ENCODE measurements at places on chromosomes 4 and X. TPM values are rescaled to one million over a fixed set of nuclear protein-coding genes. Genes with fewer than 3 reads are reported as not detected.

DNA sequence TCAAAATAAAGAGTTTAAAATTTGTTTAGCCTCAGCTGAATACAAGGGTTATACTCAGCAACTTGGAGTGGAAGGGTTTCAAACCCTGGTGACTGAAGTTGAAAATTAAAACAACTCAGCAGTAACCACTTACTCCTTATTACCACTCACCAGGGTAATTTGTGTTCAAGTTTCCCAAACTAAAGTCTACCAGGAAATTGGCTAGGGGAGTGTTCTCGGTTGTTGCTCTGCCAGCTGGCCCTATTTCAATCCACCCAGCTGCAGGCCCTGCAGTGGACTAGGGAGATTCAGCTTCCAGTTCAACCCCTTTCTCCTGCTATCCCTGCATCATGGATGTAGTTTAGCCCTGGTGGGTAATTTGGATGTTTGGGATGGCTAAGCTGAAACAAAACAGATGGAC is 37.8 kb upstream of the EXOC1L start:
- no peak overlapping the region for H3K27ac ChIP-seq
- H3K4me3 ChIP-seq, result no peak overlapping the region
- no peaks in the 10 kb centered on the region for H3K27me3 ChIP-seq
- no peaks in the 10 kb centered on the region for H3K36me3 ChIP-seq
- no peaks in the 10 kb centered on the region for H3K4me1 ChIP-seq

Gene SULT1B1
- 0.20 TPM for total RNA-seq

Gene ELOVL6
- 4.3 TPM for total RNA-seq

Gene LGI2
- total RNA-seq, result not detected

DNA sequence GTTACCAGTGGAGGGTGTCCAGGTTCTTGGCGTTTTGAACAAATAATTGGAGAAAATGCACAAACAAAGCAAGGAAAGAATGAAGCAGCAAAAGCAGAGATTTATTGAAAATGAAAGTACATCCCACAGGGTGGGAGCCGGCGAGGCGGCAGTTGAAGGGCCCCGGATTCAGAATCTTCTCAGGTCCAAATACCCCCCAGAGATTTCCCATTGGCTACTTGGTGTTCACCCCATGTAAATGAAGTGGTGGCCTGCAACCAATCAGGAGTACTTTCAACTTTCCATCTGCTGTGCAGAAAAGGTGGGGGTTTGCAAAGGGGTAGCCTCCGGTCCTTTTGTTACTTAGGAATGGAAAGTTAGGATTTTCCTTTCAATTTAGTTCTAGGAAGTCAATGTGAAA is 1447.0 kb downstream of the C4orf33 start:
- H3K27me3 ChIP-seq, result no peaks in the 10 kb centered on the region
- no peaks in the 10 kb centered on the region for H3K36me3 ChIP-seq
- H3K27ac ChIP-seq, result no peak overlapping the region
- H3K4me3 ChIP-seq, result no peak overlapping the region
- no peak for DNase-seq

DNA sequence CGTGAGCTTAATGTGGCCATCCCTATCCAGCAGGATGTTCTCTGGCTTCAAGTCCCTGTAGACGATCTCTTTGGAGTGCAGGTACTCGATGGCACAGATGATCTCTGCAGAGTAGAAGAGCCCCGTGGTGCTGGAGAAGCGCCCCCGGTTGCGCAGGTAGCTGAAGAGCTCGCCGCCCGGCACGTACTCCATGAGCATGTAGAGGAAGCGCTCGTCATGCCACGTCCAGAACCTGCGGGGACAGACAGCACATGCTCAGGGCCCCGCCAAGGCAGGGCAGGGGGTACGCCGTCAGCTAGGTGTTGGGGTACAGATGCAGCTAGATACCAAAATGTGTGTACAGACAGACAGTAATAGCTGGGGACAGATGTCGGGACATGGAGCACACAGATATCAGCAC is 58.3 kb downstream of the PRKX start:
- no peak for DNase-seq
- H3K36me3 ChIP-seq, result no peaks in the 10 kb centered on the region
- no peak overlapping the region for H3K4me3 ChIP-seq
- no peak overlapping the region for H3K27ac ChIP-seq
- no peaks in the 10 kb centered on the region for H3K4me1 ChIP-seq

DNA sequence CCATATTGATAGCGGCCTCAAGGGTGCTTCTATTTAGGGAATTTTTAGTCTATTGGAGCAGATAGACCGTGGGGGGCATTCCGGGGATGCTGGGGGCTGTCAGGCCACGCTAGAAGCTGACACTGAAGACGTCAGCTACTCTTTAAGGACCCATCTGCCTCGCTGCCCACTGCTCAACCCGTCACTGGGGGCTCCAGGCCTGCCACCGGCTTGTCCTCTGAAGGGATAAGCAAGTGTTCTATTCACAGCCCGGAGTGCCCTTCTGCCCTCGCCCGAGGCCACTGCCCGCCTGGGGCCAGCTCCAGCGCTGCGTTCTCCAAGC is 679 bp upstream of the MSL3 start:
- H3K27me3 ChIP-seq, result no peaks in the 10 kb centered on the region
- peak; percentile 8 for DNase-seq

DNA sequence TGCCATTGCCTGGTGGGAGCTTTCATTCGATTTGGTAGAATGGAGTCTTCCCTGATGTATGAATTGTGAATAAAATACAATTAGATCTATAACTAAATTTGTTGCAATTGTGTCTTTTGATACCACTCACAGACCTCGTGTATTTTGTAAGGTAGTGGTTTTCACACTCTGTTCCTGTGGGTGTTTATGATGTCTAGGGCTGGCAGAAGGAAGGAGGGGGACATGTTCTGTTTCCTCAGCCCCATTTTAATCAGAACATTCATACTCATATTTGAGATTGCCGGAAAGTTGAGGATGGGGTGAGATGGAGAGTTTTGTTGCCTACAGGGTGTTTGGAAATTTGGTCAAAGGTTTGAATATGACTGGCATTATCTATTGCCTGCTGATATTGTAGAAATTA is 42.9 kb downstream of the PTTG2 start:
- no peak for DNase-seq
- no peak overlapping the region for H3K4me3 ChIP-seq
- no peaks in the 10 kb centered on the region for H3K27me3 ChIP-seq
- H3K4me1 ChIP-seq, result peaks cover 11% of the 10 kb centered on the region
- H3K27ac ChIP-seq, result no peak overlapping the region

GRCh38 chr4:149322203-149322602 is 493.4 kb downstream of the IQCM start:
- H3K4me1 ChIP-seq, result no peaks in the 10 kb centered on the region
- no peaks in the 10 kb centered on the region for H3K27me3 ChIP-seq
- H3K4me3 ChIP-seq, result no peak overlapping the region
- no peak overlapping the region for H3K27ac ChIP-seq

Gene EVC2
- total RNA-seq, result 0.84 TPM

DNA sequence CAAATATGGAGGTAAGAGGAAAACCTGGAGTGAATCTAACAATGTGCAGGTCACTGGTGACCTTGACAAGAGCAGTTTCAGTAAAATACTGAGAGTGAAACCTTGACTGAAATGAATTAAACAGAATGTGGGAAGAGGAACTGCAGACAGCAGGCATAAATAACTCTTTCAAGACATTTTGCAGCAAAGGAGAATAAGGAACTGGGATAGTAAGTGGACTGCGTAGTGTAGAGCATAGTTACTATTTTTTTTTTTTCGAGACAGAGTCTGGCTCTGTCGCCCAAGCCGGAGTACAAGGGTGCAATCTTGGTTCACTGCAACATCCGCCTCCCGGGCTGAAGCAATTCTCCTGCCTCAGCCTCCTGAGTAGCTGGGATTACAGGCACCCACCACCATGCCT is 24.0 kb downstream of the RBMX start:
- H3K36me3 ChIP-seq, result no peaks in the 10 kb centered on the region
- H3K27me3 ChIP-seq, result no peaks in the 10 kb centered on the region
- no peak overlapping the region for H3K4me3 ChIP-seq
- no peak overlapping the region for H3K27ac ChIP-seq

DNA sequence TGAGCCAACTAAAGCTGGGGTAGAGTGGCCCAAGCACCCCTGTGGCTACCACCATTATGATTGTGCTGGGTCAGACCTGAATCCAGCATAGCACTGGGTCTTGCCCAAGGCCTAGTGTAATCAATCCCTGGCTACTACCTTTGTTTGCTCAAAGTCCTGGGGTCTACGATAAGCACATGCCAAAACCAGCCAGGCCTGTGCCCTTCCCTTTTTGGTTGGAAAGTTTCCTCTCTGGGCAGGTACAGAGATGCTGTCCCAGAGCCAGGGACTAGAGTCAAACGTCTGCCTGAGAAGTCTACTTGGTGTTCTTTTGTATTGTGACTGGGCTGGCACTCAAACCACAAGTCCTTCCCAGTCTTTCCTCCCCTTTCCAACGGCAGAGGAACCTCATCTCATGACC is 371.5 kb upstream of the MAGEC2 start:
- no peaks in the 10 kb centered on the region for H3K27me3 ChIP-seq
- no peaks in the 10 kb centered on the region for H3K36me3 ChIP-seq
- H3K4me3 ChIP-seq, result no peak overlapping the region
- DNase-seq, result no peak
- no peaks in the 10 kb centered on the region for H3K4me1 ChIP-seq

DNA sequence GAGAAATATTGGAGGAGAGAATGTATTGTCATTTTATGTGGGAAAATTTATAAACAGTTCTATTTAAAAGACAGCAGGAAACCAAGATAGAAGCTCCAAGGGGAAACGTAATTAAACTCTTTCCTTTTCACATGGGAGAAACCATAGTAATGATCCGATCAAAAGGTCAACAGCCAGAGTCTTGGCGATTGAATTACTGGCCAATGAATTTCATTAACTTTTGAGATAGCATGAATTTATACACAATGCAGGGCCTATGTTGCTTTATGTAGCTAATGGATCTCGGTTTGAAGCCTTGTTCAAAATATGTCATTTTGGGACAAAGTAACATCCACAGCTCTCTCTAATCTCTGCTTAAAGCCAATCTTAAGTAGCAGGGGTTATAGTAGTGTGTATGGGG is 897.5 kb upstream of the NDST4 start:
- H3K27me3 ChIP-seq, result no peaks in the 10 kb centered on the region
- H3K36me3 ChIP-seq, result no peaks in the 10 kb centered on the region
- no peak overlapping the region for H3K4me3 ChIP-seq
- H3K27ac ChIP-seq, result no peak overlapping the region
- no peaks in the 10 kb centered on the region for H3K4me1 ChIP-seq

DNA sequence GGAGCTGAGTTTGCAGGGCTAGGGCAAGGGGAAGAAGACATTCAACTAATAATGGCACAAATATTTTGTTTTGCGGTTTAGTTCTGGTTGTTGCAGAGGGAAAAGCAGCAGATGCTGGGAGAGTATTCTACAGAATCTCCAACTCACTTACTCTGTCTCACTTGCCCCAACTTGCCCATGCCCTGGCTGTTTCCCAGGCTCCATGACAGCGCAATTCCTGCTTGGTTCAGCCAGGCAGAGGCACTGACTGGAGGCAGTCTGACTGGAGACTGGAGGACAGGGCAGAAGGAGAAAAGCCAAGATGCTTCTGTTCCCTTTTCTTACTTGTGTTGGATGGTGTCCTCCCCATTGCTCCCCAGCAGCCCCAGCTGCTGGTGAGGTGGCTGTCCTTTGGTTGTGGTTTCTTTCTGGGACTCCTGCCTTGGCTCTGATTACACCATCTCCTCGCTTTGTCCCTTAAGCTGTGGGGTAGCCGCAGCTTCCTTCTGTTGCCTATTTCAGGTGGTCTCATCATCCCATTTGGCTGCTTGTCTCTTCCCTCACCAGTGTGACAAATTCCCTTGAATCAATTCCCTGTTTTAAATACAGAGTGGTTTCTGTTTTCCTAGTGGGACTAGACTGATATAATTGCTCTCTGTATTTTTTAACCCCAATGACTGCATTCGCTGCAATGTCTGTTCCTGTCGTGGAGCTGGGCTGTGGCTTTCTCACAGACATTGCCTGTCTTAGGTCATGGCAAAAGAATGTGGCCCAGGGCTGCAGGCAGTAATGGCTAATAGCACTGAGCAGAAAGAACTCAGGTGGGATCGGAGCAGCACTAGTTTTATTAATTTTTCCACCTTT is 24.2 kb upstream of the RASL11B start:
- H3K27me3 ChIP-seq, result no peaks in the 10 kb centered on the region
- H3K27ac ChIP-seq, result no peak overlapping the region
- DNase-seq, result no peak
- H3K4me3 ChIP-seq, result no peak overlapping the region

DNA sequence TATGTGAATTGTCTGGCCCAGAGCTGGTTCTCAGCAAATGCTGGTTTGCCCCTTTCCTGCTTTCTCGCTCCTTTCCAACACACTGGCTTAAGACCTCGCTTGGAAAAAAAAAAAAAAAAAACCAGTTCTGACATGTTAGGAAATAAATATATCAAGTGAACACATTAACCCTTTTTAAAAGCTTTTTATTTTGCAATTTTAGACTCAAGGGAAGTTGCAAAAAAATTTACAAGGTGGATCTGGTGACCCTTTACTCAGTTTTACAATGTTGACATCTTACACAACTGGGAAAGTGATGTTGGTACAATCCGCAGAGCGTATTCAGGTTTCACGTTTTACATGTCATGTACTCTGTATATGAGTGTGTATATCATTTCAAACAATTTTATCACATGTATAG is 100.1 kb downstream of the RTL5 start:
- no peak overlapping the region for H3K4me3 ChIP-seq
- no peaks in the 10 kb centered on the region for H3K36me3 ChIP-seq
- DNase-seq, result no peak
- H3K27ac ChIP-seq, result no peak overlapping the region

Gene CLGN
- not detected for total RNA-seq

- peak; percentile 29 for DNase-seq
- H3K36me3 ChIP-seq, result no peaks in the 10 kb centered on the region
- peak within 1 kb of the TSS; percentile 19 for H3K4me3 ChIP-seq
- no peak within 1 kb of the TSS for H3K27ac ChIP-seq
- peaks cover 22% of the 10 kb centered on the region for H3K27me3 ChIP-seq
- peaks cover 9% of the 10 kb centered on the region for H3K4me1 ChIP-seq
Measured at GRCh38 chr4:109302361-109303139, at the start of gene COL25A1. TSS of gene COL25A1 (minus strand) at chr4:109302658.

DNA sequence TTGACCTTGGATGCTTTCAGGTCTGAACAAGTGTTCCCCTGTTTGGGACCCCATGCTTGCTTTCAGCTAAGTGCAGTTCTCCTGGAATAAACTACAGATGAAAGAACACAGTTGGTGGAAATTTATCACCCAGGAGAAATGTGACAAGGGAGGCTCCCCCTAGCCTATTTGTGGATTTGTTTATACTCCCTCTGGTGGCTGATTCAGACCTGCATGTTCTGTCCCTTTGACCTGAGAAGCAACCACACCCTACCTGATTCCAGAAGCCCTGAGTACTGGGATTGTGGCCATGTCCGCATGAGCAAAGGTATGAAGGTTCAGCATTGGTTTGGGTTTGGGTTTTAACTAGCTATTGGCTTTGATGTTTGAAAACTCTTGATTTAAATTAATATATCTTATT is 440.9 kb downstream of the MID1IP1 start:
- no peaks in the 10 kb centered on the region for H3K36me3 ChIP-seq
- no peaks in the 10 kb centered on the region for H3K27me3 ChIP-seq
- H3K4me1 ChIP-seq, result no peaks in the 10 kb centered on the region
- DNase-seq, result no peak

DNA sequence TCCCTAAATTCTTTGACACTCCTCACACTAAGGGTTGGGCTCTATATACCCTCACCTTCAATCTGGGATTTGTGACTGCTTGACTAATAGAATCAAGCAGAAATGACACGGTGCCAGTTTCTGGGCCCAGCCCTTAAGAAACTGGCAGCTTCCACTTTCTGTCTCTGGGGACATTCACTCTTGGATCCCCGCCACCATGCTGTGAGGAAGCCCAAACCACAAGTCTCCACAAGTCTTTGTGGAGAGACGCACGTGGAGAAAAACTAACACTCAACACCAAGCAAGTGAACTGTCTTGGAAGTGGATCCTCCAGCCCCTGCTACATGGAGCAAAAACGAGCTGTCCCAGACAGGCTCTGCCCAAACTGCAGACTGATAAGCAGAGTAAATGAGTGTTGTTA is 1.1 kb upstream of the EDNRA start:
- DNase-seq, result no peak
- H3K27me3 ChIP-seq, result peaks cover 4% of the 10 kb centered on the region
- H3K4me3 ChIP-seq, result no peak overlapping the region
- H3K27ac ChIP-seq, result no peak overlapping the region
- H3K4me1 ChIP-seq, result no peaks in the 10 kb centered on the region
